Lower lobe of right lung (tissue), 2 donors: ENCODE measurements at places on chromosomes 2 and 18. TPM values are rescaled to one million over a fixed set of nuclear protein-coding genes. Genes with fewer than 3 reads are reported as not detected.

The ZNF892 gene
- total RNA-seq: 3.9 TPM

The USP37 gene
- 13.2 TPM for total RNA-seq

The TDRD15 gene
- not detected for total RNA-seq

The ANKRD30BL gene
- not detected for total RNA-seq

DNA sequence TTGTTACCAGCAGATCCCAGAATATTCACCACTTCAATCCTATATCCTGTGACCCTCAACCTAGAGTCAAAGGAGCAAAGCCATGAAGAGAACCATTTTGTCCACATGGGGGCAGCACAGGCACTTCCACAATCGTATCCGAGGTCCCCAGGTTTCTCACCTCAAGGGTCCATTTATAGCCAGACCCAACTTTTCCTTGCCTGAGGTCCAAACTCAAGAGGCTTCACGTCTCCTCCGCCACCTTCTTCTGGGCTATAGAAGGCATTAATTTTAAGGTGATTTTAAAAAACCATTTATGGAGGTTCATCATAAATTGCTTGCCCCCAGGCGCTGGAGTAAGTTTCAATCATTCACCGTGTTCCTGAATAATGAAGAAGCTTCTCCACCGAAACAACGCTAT lies 111.6 kb upstream of the NABP1 start:
- peaks cover 6% of the 10 kb centered on the region for H3K4me1 ChIP-seq
- no peaks in the 10 kb centered on the region for H3K27me3 ChIP-seq
- no peak overlapping the region for H3K27ac ChIP-seq
- H3K4me3 ChIP-seq: no peak overlapping the region

- H3K27me3 ChIP-seq: no peaks in the 10 kb centered on the region
- H3K36me3 ChIP-seq: no peaks in the 10 kb centered on the region
- no peak for DNase-seq
- no peaks in the 10 kb centered on the region for H3K4me1 ChIP-seq
- no peak overlapping the region for H3K4me3 ChIP-seq
Observed at GRCh38 chr2:145914716-145915115, 1394.8 kb upstream of the ZEB2 start.

GRCh38 chr2:44751754-44752479 lies 189.6 kb upstream of the SIX3 start:
- no peak overlapping the region for H3K4me3 ChIP-seq
- no peak overlapping the region for H3K27ac ChIP-seq
- no peaks in the 10 kb centered on the region for H3K4me1 ChIP-seq
- no peak for DNase-seq

DNA sequence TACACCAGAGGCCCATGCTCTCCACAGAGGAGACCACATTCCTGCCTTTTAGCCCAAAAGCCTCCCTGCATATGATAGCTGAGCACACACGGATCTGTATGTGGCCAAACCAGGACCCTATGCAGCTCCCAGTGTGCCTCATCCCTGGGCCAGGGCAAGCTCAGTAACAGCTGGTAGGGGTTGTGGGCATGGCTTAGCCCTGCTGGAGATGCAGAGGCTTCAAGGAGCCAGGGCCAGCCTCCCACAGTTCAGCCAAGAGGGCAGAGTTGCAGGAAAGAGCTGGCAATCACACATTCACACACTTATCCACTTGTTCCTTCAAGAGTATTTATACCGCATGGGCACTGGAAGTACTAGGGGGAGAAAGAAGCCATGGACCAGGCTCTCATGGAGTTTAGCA lies 1.6 kb upstream of the LIMS2 start:
- no peaks in the 10 kb centered on the region for H3K27me3 ChIP-seq
- H3K4me1 ChIP-seq: peaks cover 49% of the 10 kb centered on the region
- DNase-seq: no peak
- H3K27ac ChIP-seq: no peak overlapping the region
- no peak overlapping the region for H3K4me3 ChIP-seq
- H3K36me3 ChIP-seq: peaks cover 3% of the 10 kb centered on the region

DNA sequence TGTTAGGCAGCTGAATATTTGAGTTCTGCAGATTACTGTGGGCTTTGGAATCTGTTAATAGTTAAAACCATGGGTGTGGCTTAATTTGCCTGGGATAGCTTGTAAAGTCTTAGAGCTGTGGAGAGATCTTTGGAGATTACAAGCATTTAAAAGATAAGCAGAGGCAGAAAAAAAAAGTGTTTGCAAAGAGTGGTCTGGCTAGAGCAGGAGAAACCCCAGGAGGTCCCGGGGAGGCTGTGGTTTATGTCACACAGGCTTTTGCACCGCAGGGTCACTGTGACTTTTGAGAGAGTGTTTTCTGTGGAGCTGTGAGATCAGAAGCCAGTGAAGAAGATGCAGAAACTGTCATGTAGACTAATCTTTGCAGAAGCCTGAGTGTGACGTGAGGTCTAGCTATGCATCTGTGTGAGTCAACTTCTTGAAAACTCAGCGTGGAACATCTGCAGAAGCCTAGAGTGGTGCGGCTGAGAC lies 49.0 kb downstream of the SETBP1 start:
- H3K4me3 ChIP-seq: no peak overlapping the region
- H3K36me3 ChIP-seq: no peaks in the 10 kb centered on the region
- H3K27me3 ChIP-seq: no peaks in the 10 kb centered on the region
- H3K4me1 ChIP-seq: peaks cover 62% of the 10 kb centered on the region
- H3K27ac ChIP-seq: no peak overlapping the region

DNA sequence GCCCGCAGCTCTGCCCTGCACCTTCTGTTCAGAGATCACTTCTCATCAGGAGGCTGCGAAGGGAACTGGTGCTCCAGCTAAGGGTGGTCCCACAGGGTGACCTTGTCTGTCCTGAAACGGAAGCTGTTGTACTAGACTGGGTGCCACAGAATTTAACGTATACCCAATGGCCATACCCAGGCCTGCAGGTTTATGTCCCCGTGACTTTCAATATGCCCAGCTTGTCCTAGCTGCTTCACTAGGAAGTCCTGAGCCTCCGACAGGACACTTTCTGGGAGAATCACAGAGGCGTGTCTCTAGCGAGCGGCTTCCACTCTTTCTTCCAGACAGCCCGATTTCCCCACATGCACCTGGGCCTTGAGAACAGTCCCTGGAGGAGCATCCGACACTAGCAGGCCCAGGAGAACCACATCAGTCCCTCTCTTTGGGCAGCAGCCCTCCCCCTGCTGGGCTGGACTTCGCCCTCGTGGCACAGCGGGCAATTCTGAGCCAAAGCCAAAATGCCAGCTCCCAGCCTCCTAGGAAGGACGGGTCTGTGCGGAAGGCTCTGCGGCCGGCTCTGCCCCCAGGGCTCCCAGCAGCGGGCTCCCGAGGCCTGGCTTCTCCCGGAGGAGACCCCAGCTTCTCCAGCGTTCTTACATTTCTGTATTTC lies 91.9 kb upstream of the OTOS start:
- H3K27me3 ChIP-seq: no peaks in the 10 kb centered on the region
- DNase-seq: no peak
- no peaks in the 10 kb centered on the region for H3K36me3 ChIP-seq
- no peak overlapping the region for H3K4me3 ChIP-seq

GRCh38 chr2:352696-353095 lies 64.8 kb upstream of the ALKAL2 start:
- H3K36me3 ChIP-seq: no peaks in the 10 kb centered on the region
- H3K27ac ChIP-seq: no peak overlapping the region
- H3K4me3 ChIP-seq: no peak overlapping the region
